ENCODE measurements at places on chromosomes 13 and 19. TPM values are rescaled to one million over a fixed set of nuclear protein-coding genes. Genes with fewer than 3 reads are reported as not detected.

DNA sequence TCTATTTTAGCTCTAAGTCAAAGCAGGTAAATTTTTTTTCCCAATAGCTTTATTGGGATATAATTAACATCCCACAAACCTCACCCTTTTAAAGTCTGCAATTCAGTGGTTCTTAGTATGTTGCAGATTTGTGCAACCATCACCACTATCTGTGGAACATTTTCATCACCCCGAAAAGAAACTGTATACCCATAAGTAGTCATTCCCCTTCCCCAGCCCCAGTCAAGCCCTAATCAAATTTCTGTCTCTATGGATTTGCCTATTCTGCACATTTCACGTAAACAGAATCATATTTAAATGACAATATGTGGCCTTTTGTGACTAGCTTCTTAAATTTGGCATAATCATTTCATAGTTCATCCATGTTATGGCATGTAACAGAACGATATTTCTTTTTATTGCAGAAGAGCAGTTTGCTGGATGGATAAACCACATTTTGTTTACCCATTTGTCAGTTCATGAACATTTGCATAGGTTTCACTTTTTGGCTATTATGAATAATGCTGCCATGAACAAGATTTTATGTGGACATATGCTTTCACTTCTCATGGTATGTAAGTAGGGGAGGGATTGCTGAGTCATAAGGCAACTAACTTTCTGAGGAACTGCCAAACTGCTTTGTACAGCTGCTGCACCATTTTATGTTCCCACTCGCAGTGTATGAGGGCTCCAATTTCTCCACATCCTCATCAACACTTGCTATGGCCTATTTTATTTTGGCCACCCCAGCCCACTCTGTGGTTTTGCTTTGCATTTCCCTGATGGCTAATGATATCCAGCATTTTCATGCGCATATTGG lies 10.9 kb downstream of the SLC46A3 start:
- no peak for DNase-seq

LILRA6 gene
- 2.7 TPM for polyA plus RNA-seq

MAG gene
- 5.4 TPM for polyA plus RNA-seq

NLRP7 gene
- 14.5 TPM for polyA plus RNA-seq

GRCh38 chr13:112929783-112930055 lies 39.3 kb upstream of the MCF2L start:
- DNase-seq = no peak

GRCh38 chr13:24086642-24087041 lies 73.9 kb upstream of the SPATA13 start:
- DNase-seq = no peak

Measured in testis (tissue), 5 donors.